ENCODE measurements at places on chromosomes 2 and 18.

- no peak for DNase-seq
Measured at GRCh38 chr2:232798187-232798586, 21.8 kb upstream of the KCNJ13 start.

- DNase-seq = no peak
Measured at GRCh38 chr2:132559326-132559725, 110.7 kb downstream of the LYPD1 start.

GRCh38 chr2:213846856-213847255, 562.6 kb downstream of the SPAG16 start:
- no peak for DNase-seq

- DNase-seq = no peak
Measured at GRCh38 chr2:199378948-199379650, 78.6 kb downstream of the SATB2 start.

- no peak for DNase-seq
Measured at GRCh38 chr2:173749315-173749714, 215.9 kb downstream of the SP3 start.

GRCh38 chr2:130263606-130264005, 65.4 kb upstream of the TUBA3E start:
- DNase-seq = no peak

- DNase-seq = no peak
Measured at GRCh38 chr2:168736649-168737445, 65.6 kb upstream of the NOSTRIN start.

DNA sequence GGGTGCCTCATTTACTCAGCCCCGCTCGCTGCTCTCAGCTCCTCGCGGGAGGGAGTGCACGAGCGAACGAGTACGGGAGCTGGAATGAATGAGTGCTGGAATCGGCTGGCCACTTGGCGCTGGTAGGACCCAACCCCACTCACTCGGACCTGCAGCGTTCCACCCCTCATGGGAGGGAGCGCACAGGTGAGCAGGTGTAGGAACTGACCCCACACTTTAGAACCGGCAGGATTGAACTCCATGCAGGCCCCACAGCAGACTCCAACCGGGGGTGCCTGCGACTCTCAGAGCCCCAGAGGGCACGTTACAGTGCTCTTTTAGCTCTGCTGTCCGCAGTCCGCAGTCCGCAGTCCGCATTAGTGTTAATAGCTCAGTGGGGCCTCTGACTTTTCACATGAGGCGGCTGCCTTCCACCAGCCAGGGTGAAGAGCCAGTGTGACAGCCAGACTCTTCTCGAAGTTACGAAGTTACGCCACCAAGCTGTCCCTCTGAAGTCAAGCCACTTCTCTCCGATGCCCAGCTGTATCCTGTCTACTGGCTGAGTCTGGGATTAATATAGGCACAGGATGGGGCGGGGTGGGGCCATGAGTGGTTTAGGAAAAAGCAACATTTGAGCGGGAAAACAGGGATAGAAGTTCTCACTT, 102.7 kb upstream of the ARHGAP15 start:
- DNase-seq = no peak

GRCh38 chr18:23283916-23284430, 148.7 kb downstream of the CABLES1 start:
- DNase-seq = no peak

GRCh38 chr2:229335877-229336346, 64.8 kb upstream of the PID1 start:
- no peak for DNase-seq

GRCh38 chr18:10783941-10784340, 258.1 kb downstream of the NAPG start:
- DNase-seq = no peak

GRCh38 chr2:200596774-200597570, 11.2 kb downstream of the AOX1 start:
- DNase-seq = no peak

- DNase-seq = no peak
Measured at GRCh38 chr2:146481629-146482028, 1363.2 kb upstream of the ACVR2A start.

GRCh38 chr2:216909541-216910210, 49.8 kb upstream of the TNP1 start:
- DNase-seq = peak; percentile 83

DNA sequence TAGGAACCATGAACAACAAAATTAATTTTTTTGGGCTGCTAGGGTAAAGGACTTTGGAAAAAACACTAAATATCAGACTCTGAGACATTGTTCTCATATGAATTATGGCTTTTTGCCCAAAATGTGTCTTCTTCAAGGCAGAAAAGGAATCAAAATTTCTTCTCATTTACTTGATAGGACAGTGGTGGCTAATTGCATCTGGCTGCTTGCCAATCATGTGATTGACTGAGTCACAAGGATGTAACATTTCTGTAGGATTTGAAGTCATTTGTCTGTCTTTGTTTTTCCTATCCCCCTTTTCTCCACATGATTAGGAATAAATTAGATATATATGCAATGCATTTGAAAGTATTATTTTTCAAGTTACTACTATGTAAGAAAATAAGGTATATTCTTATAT, 130.2 kb downstream of the SLC4A10 start:
- no peak for DNase-seq

DNA sequence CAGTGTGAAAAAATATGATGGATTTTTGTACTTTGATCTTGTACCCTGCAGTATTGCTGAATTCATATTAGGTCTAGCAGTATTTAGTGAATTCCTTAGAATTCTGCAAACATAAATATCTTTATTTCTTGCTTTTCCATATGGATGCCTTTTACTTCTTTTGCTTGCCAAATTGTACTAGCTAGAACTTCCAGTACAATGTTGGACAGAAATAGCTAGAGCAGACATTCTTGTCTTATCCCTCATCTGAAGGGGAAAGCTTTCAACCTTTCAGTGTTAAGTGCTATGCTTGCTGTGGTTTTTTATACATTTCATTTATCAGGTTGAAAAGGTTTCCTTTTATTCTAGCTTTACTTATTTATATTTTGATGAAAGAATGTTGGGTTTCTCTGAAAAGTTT, 1321.9 kb upstream of the CHAC2 start:
- no peak for DNase-seq

DNA sequence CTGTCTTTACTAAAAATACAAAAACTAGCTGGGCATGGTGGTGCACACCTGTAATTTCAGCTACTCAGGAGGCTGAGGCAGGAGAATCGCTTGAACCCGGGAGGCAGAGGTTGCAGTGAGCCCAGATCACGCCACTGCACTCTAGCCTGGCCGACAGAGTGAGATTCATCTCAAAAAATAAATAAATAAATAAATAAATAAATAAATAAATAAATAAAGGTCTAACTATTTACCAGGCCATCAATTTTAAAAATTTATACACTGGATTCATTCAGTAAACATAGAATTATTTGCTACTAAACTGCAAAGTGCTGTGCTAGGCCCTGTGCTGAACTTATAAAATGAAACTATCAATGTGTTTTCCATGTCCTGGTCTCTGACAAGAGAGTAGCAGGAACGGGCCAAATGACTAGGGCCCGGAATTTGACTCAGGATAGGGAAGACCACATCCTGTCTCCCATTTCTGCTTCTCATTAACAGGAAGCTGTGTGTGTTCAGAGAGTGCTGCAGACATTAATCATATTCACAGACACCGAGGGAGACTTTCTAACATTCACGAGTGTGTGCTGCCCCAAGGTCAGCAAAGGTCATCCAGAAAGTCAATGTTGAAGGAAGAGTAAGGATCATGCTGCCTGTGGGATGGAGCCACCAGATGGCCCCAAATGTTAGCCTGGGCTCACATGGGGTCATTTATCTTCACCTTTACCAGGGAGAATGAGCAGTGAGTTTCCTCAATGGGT, 95.8 kb downstream of the SPP2 start:
- no peak for DNase-seq

DNA sequence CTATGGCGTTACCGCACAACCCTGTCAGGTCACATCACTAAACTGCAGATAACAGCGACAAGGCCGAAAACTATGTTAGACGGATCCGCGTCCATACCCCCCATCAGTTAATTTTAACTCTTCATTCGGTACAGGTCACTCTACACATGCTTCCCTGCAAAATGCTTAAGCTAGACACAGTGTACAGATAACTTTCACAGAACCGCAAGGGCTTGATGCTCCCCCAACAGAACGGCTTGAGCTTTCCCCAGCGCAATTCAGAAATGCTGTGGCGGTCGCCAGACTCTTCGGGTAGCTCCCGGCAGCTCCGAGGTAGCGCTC, 283 bp upstream of the RBBP8 start:
- DNase-seq = no peak

GRCh38 chr2:200496696-200497095, 13.2 kb downstream of the KCTD18 start:
- DNase-seq = no peak

- no peak for DNase-seq
Measured at GRCh38 chr2:2851806-2852777, 521.0 kb upstream of the MYT1L start.

DNA sequence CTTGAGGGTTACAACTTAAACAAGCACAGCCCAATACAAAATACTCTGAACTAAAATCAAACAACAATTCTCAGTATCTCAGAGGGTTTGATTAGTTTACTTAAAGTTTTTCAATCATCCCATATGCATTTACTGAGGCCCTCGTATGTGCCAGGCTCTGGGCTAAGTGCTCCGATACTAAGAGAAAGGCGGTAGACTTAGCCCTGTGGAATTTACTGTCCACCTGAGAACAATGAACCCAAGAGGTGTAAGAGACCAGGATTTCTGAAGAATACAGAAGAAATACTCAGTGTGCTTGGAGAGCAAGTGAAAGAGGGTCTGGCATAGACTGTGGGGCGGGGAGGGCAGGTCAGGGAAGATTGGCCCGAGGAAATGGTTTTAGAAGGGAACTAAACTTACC, 25.1 kb upstream of the SCYGR1 start:
- DNase-seq = no peak

DNA sequence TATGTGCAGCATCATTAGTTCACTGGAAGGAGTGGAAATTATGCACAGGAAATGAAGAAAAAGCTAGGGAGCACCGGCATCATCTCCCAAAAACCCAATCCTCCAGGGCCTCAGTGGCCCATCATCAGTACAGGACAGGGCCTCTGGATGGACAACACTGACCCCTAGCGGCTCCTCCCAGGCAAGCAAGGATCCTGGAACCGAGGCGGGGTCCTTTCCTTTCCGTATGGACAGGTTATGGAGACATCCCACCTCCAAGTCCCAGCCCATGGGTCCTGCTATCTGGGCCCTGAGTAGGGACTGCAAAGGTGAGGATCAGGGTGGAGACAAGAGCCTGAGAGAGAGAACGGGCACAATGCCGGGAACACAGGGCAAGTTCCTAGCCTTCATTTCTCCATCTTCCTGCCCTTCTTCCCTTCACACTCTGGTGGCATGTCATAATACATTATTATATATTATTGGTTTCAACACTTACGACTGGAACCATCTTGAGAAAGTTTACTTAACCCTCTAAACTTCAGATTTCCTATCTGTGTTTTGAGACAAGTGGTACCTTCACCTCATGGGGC, 68.2 kb downstream of the ZNF516 start:
- DNase-seq = no peak

DNA sequence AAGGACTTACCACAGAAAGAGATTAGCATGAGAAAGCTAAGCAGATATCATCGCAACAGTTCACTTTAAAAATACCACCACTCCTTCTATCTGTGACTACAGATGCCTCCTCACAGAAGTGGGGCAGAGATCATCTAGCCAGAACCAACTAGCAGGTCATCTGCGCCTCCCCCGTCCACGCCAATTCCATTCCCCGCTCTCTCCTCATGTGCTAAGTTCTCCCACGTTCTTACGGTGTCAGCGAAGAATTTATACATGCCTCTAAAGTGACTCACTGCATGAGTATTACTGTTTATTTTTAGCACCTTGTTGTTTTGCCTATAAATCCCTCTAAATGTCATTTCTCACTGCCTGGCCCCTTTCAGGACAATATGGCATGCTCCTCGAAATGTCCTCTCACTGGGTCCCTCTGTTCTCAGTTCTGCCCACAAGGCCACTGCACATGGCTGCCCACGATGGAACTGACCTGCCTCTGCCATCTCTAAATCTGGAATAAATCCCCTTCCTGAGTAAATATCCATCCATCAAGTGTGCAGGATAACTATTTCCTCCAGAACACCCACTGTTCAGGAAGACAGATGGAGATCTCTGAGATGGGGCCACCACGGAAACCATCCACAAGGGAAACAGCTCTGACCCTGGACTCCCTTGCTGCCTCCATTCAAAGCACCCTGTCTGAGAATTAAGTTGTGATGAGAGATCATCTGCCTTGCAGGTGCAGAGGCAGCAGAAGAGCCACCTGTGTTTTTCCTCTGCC, 137.7 kb downstream of the IRS1 start:
- DNase-seq = no peak

GRCh38 chr2:200640901-200641300, 55.1 kb downstream of the AOX1 start:
- DNase-seq = no peak

- DNase-seq = no peak
Measured at GRCh38 chr2:51165534-51166260, 133.8 kb upstream of the NRXN1 start.

GRCh38 chr18:60980422-60981005, 352.7 kb upstream of the CDH20 start:
- DNase-seq = no peak

- DNase-seq = no peak
Measured at GRCh38 chr2:650343-651310, 26.6 kb downstream of the TMEM18 start.

- DNase-seq = no peak
Measured at GRCh38 chr18:30328839-30329238, 713.7 kb downstream of the DSC3 start.

DNA sequence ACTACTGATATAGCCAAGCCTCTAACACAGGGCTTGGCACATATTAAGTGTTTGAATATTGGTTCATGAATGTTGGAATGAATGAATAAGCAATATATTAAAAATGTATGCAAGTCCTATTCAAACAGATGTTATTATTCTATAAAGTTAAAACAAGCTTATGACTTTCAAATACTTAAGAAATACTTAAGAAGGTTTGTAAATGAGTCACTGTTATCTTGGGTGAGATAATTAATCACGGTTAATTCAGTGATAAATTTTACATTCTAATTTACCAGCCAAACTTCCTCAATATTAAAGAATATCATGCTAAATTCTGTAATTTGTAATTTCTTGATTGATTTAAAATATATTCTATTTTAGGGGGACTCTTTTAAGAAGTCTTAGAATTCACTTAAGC, 74.8 kb downstream of the RBMS1 start:
- DNase-seq = no peak

DNA sequence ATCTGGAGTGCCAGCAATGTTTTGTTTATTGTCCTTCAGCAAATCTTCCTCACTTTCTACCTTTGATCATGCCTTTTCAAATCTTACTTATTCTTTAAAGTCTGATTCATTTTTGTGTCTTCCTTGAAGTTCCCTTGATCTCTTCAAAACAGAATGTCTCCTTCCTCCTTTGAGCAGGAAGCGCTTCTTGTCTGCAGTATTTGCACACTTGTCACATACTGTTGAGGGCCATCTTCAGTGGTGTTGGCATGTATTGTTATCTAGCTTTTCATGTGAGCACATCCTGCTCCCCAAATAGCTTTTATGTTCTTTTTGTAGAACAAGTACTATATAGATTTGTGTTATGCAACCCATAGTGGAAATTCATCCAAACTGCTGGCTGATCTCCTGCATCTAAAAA, 5.9 kb upstream of the CERS6 start:
- no peak for DNase-seq

- DNase-seq = no peak
Measured at GRCh38 chr2:75788902-75789301, 78.2 kb upstream of the GCFC2 start.
